ENCODE measurements at places on chromosomes 12 and 14. TPM values are rescaled to one million over a fixed set of nuclear protein-coding genes. Genes with fewer than 3 reads are reported as not detected.
A peak's percentile ranks its signal among the peaks of the same experiment; 100 is the strongest.

GRCh38 chr14:58646479-58646878, 8.7 kb downstream of the DACT1 start:
- no peak for DNase-seq

The IL22 gene
- not detected for total RNA-seq

DNA sequence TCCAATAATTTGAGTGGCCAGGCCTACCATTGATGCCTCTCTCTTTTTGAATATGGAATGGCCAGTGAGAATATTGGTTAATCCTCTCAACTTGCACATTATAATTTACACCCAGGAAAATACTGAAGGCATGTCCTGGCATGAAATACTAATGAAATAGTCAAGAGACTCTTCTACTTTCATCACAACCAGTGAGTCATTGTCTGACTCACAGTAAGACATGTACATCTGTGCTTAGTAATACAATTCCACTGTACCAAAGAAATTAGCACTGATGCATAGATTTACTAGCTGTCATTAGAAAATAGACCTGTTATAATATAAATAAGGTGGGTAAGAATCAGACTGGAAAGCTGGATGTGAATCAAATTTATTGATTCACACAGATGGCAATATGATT, 31.6 kb downstream of the KCNC2 start:
- no peak for DNase-seq

DNA sequence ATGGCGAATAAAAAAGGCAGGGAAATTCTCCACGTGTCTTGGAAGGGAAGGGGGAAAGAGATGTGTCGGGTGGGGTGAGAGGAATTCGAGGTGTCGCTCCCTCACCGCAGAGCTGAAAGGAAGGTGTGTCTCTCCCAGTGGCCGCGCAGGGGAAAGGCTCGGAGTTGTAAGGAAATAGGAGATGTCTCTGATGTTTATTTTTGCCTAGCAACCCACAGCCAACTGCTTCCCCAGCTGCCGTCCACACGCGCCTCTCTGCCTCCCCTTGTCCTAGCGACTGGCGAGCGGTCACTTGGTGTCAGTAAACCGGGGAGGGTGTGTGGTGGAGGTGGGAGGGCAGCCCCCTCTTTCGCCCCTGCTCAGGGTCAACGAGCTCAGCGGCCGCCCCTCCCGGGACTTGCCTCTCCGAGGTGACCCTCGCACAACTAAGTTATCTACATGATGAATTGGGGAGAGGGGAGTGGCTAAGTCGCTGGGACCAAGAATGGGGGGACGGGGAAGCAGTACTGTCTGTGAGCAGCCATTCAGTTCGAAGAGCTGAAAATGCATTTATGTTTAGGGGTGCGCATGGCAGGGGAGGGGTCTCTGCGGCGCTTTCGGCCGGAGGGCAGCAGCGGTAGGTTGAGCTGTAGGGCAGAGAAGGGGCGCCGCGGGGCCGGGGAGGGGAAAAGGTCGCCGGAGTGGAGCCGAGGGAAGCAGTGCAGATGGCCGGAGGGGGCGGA, 585 bp upstream of the DYRK2 start:
- peak; percentile 93 for DNase-seq

The POTEM gene
- total RNA-seq = not detected

DNA sequence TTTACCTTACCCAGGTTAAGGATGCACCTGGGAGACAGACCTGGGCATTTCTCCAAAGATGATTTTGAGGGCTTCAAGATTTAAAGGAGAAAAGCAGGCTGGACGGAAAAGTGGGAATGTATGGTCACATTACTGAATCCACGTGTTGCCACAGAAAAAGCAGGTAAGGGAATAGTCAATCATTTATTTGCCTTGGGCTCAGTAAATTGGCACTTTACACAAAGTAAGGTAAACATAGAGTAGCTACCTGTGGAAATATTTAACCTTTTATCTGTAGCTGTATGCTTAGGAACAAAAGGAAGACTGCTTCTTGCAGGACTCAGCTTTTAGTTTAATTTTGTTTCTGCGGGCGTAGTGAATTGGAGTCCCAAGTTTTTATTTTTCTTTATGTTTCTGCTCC, 153.3 kb downstream of the SLCO1B3 start:
- no peak for DNase-seq

The PPM1A gene
- 41.9 TPM for total RNA-seq

GRCh38 chr12:89657066-89657465, 51.6 kb downstream of the ATP2B1 start:
- no peak for DNase-seq

The CLEC14A gene
- total RNA-seq = 97.7 TPM

The ASCL1 gene
- 0.88 TPM for total RNA-seq

DNA sequence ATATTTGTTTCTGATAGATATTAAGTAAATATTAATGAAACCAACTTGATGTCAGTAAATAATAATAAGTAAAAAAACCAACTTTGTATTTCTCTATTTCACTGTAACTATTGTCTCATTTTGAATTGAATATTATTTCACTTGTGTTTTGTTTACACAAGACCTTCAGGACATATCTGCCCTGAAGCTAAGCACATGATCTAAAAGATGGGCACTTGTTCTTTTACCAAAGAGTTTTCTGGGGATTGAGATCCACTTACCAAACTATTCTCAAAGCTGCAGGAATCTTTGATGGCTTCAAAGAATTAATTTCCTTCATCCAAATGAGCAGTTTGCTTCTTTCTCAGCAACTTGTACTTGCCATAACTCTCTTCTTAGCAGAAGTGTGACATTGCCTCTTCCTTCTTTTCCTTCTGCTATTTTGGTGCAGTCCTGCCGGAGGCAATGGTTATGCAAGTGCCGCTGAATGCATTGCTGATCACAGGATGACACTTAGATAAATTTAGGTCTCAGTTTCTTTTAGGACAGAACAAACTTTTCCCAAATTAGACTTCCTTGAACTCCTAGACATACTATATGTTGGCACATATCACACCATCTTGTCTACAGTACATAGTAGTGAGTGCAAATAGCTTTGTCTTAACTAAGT, 9.2 kb downstream of the FAR2 start:
- no peak for DNase-seq

The LPAR5 gene
- total RNA-seq = 1.9 TPM

The PPFIA2 gene
- total RNA-seq = 1.5 TPM

DNA sequence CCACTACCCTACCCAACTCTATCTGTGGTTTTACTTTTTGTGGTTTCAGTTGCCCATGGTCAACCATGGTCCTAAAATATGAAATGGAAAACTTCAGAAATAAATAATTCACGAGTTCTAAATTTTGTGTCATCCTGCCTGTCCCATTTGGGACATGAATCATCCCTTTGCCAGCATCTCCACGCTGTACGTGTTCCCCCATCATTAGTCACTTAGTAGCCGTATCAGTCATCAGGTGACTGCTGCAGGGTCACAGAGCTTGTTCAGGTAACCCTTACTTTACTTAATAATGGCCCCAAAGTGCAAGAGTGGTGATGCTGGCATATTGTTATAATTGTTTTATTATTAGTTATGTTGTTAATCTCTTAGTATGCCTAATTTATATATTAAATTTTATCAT, 209.9 kb downstream of the ITPR2 start:
- no peak for DNase-seq

- peak; percentile 56 for DNase-seq
Observed at GRCh38 chr12:10235761-10236631, 23.3 kb downstream of the GABARAPL1 start.

The LHX5 gene
- total RNA-seq = not detected

GRCh38 chr12:113776536-113776935, 189.6 kb downstream of the RBM19 start:
- no peak for DNase-seq

DNA sequence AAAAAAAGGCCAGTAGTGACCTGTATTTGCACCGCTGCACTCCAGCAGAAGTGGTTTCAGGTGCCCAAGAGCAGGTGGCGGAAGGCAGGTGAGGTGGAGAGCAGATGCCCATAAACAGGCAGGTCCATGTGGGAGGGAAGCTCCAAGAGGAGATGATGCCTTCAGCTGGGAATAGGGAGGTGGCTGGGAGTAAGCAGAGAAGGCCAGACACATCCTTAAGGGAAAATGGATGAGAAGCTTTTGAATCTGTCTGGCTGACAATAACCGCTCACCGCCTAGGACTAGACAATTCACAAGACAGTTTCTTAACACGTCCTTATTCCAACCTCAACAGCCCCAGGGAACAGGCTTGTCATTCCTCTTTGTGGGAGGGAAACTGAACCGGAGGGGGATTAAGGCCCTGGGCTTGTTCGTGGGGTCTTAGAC, 43.9 kb upstream of the PLEKHG6 start:
- no peak for DNase-seq

DNA sequence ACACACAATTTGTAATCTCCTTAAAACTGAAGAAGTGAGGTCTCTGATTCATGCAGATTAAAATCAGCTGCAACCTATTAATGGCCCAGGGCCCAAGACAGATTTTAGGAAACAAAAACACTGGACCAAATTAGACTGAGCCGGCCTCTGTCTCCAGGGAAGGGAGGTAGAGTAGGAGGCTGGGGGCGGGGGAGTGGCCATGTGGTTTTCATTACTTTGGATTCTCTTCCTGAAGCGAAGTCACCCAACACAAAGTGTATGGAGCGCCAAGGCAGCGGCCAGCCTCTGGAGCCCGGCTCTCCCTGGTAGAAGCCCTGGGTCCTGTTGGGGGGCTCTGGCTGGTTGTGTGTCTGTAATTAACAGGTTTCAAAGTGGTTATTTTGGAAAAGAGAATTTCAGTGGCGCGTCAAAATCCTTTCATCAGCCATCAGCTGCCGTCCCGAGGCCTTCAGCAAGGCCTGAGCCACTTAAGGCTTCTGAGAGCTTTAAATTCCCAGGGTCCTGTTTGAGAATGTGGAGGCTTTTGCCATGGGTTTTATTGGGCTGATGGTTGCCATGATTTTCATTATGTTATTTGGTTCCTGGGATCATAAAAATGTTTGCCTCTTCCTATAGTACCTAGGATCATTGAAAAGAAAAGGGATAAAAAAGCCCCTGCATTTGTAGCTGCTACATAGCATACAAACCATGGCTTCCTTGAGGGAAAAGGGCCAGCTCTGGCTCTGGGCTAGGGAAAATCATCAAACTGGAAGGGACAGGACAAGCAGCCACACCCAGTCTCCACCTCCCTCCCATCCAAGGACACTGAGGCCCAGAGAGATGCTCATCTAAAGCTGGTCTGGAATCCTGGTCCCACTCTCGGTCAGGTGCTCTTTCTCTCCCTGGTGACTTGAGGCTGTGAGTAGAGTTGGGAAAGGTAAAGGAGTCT, 282.4 kb downstream of the ZFP36L1 start:
- peak; percentile 57 for DNase-seq

GRCh38 chr12:66144791-66145754, 14.5 kb upstream of the LLPH start:
- peak; percentile 91 for DNase-seq

GRCh38 chr12:106080041-106080790, 58.5 kb downstream of the NUAK1 start:
- DNase-seq = peak; percentile 42

All from lung (tissue), 17 donors.